Hepatocyte (in vitro differentiated cells): ENCODE measurements at places on chromosomes 11 and 22. TPM values are rescaled to one million over a fixed set of nuclear protein-coding genes. Genes with fewer than 3 reads are reported as not detected.

The PDE3B gene
- 45.4 and 46.3 TPM in 2 replicates for total RNA-seq

The BSX gene
- total RNA-seq: not detected in 2 replicates

The GGT5 gene
- 5.8 and 9.8 TPM in 2 replicates for total RNA-seq

The CRYAB gene
- 15.7 and 20.5 TPM in 2 replicates for total RNA-seq

The SLC43A1 gene
- total RNA-seq: 40.4 and 42.2 TPM in 2 replicates

The OR1S1 gene
- not detected in 2 replicates for total RNA-seq

The RASL10A gene
- total RNA-seq: 0.33 and 1.7 TPM in 2 replicates

The TSPAN18 gene
- 9.5 and 12.8 TPM in 2 replicates for total RNA-seq

The RHOD gene
- 43.3 and 47.0 TPM in 2 replicates for total RNA-seq

The SCUBE1 gene
- 0.96 and 2.1 TPM in 2 replicates for total RNA-seq

The BIK gene
- 2.0 and 10.6 TPM in 2 replicates for total RNA-seq

The DGCR6 gene
- 6.3 and 7.9 TPM in 2 replicates for total RNA-seq

The OR10AG1 gene
- total RNA-seq: not detected in 2 replicates

The OR10G4 gene
- 0.17 and 0.64 TPM in 2 replicates for total RNA-seq

The SLC17A6 gene
- not detected in 2 replicates for total RNA-seq
